ENCODE measurements at places on chromosomes 3 and 15. TPM values are rescaled to one million over a fixed set of nuclear protein-coding genes. Genes with fewer than 3 reads are reported as not detected.

- no peak overlapping the region for H3K4me3 ChIP-seq
- peaks cover 57% of the 10 kb centered on the region for H3K4me1 ChIP-seq
- DNase-seq, result no peak
- no peaks in the 10 kb centered on the region for H3K36me3 ChIP-seq
Observed at GRCh38 chr3:31565288-31565687, 32.6 kb downstream of the STT3B start.

GRCh38 chr3:66602237-66602636 lies 101.4 kb upstream of the LRIG1 start:
- H3K27me3 ChIP-seq, result no peaks in the 10 kb centered on the region
- peaks cover 8% of the 10 kb centered on the region for H3K4me1 ChIP-seq
- no peaks in the 10 kb centered on the region for H3K36me3 ChIP-seq
- no peak for DNase-seq
- no peak overlapping the region for H3K27ac ChIP-seq

Gene NR1I2
- total RNA-seq, result 4.4 TPM

DNA sequence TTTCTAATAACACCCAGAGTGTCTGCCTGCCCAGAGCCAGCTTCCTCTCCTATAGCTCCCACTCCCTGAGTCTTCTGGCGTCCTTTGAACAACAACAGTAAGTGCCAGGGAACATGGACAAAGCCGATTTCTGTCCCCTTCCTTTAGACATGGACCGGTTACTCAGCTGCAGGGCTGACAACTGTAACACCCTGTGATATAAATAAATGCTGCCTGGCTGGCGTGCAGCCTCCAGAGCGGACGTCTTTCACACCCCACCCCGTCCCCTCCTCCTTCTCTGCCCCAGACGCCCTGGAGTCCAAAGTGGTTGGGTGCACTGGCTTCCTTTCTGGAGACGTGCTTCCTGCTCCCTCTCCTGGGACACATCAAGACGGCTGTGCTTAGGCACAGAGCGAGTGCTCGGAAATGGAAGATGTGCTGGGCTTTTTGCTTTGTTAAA lies 281.9 kb upstream of the LRRFIP2 start:
- peaks cover 25% of the 10 kb centered on the region for H3K27me3 ChIP-seq
- no peaks in the 10 kb centered on the region for H3K36me3 ChIP-seq
- H3K4me3 ChIP-seq, result no peak overlapping the region

Gene SEMA6D
- 0.97 TPM for total RNA-seq

DNA sequence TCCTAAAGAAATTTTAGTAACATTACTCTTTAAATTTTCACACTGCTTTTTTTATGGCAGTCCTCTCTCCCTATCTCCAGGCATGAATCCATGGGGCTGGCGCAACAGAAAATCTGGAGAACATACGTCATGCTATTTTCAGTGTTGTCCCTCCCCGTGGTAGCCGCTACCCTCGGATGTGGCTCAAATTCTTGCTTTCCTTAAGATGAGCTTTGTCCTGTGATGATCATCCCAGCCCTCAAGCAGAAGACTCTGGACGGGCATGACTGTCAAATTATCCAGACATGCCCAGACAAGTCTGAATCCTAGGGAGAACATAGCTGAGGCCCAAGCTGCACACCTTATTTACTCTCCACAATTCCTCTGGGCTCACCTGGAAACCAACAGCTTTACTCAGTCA lies 49.1 kb downstream of the FMN1 start:
- H3K27ac ChIP-seq, result no peak overlapping the region
- no peak for DNase-seq
- H3K4me1 ChIP-seq, result no peaks in the 10 kb centered on the region
- H3K36me3 ChIP-seq, result no peaks in the 10 kb centered on the region
- no peaks in the 10 kb centered on the region for H3K27me3 ChIP-seq

GRCh38 chr3:124759666-124760401 lies 29.6 kb downstream of the UMPS start:
- no peak overlapping the region for H3K27ac ChIP-seq
- H3K4me3 ChIP-seq, result no peak overlapping the region
- H3K27me3 ChIP-seq, result no peaks in the 10 kb centered on the region
- H3K36me3 ChIP-seq, result 0 out of 2 replicates have a peak, but pooled peaks cover 7% of the 10 kb centered on the region
- no peak for DNase-seq
- peaks cover 18% of the 10 kb centered on the region for H3K4me1 ChIP-seq

Gene TNIK
- total RNA-seq, result 49.2 TPM

DNA sequence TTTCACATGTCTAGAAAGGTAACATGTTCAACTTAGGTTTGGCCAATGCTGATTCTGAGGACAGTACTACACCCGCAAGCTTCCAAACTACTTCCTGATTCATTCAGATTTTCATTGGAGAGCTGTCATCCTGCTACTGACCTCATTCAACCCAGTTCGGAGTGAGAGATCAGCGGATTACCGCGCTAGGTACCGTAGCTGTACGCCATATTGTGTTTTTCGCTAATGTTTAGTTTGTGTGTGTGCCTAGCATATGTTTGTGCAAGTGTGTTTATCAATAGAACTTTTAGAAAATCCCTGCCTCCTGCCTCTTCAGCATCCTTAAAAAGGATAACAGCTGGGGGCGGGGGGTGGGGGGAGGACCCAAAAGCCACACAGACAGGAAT lies 1.1 kb downstream of the ZBTB20 start:
- peak overlapping the region; percentile 67 for H3K4me3 ChIP-seq
- peak overlapping the region; percentile 40 for H3K27ac ChIP-seq
- DNase-seq, result peak; percentile 55
- H3K4me1 ChIP-seq, result peaks cover 8% of the 10 kb centered on the region

GRCh38 chr3:48268936-48269561 lies 28.1 kb downstream of the ZNF589 start:
- no peak for DNase-seq
- H3K27me3 ChIP-seq, result no peaks in the 10 kb centered on the region
- no peak overlapping the region for H3K4me3 ChIP-seq
- H3K27ac ChIP-seq, result no peak overlapping the region
- 0 out of 2 replicates have a peak, but pooled peaks cover 3% of the 10 kb centered on the region for H3K4me1 ChIP-seq
- H3K36me3 ChIP-seq, result peaks cover 68% of the 10 kb centered on the region

GRCh38 chr3:42371776-42372175 lies 38.6 kb downstream of the LYZL4 start:
- no peak for DNase-seq
- no peaks in the 10 kb centered on the region for H3K36me3 ChIP-seq
- no peak overlapping the region for H3K4me3 ChIP-seq
- H3K4me1 ChIP-seq, result peaks cover 14% of the 10 kb centered on the region

- H3K36me3 ChIP-seq, result no peaks in the 10 kb centered on the region
- H3K4me3 ChIP-seq, result no peak overlapping the region
- H3K27me3 ChIP-seq, result no peaks in the 10 kb centered on the region
Observed at GRCh38 chr3:58464866-58465265, 27.0 kb upstream of the KCTD6 start.

- no peak overlapping the region for H3K4me3 ChIP-seq
- no peak for DNase-seq
- no peaks in the 10 kb centered on the region for H3K27me3 ChIP-seq
- H3K36me3 ChIP-seq, result no peaks in the 10 kb centered on the region
- H3K4me1 ChIP-seq, result no peaks in the 10 kb centered on the region
Observed at GRCh38 chr3:71191031-71191482, 392.5 kb downstream of the FOXP1 start.

GRCh38 chr15:60701261-60702019 lies 222.5 kb upstream of the ICE2 start:
- peaks cover under 1% of the 10 kb centered on the region for H3K4me1 ChIP-seq
- H3K4me3 ChIP-seq, result no peak overlapping the region
- no peaks in the 10 kb centered on the region for H3K27me3 ChIP-seq
- no peaks in the 10 kb centered on the region for H3K36me3 ChIP-seq
- no peak for DNase-seq
- H3K27ac ChIP-seq, result no peak overlapping the region

Gene KNG1
- total RNA-seq, result not detected

Gene CDHR4
- not detected for total RNA-seq

GRCh38 chr3:34283751-34284150 lies 485.3 kb downstream of the PDCD6IP start:
- DNase-seq, result no peak
- H3K27me3 ChIP-seq, result no peaks in the 10 kb centered on the region
- no peak overlapping the region for H3K27ac ChIP-seq
- no peaks in the 10 kb centered on the region for H3K4me1 ChIP-seq

DNA sequence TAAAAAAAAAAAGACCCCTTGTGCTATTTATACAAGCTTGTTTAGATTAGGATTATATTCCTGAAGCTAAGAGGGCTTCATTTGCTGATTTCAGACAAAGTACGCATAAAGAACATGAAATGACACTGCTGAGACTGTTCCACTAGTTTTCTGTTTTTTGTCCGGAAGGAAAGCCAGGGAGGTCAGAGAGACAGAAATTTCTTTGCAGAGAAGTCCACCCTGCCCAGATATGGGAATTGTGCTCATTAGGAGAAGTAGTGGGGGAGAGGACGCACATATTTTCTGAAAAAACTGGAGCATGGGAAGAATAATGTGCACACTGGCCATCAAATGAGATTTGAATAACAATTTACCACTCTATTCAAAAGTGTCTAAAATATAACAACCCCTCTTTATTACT lies 220.9 kb upstream of the ICE2 start:
- DNase-seq, result no peak
- H3K4me1 ChIP-seq, result no peaks in the 10 kb centered on the region
- H3K27ac ChIP-seq, result no peak overlapping the region
- H3K27me3 ChIP-seq, result no peaks in the 10 kb centered on the region
- H3K36me3 ChIP-seq, result no peaks in the 10 kb centered on the region
- H3K4me3 ChIP-seq, result no peak overlapping the region

DNA sequence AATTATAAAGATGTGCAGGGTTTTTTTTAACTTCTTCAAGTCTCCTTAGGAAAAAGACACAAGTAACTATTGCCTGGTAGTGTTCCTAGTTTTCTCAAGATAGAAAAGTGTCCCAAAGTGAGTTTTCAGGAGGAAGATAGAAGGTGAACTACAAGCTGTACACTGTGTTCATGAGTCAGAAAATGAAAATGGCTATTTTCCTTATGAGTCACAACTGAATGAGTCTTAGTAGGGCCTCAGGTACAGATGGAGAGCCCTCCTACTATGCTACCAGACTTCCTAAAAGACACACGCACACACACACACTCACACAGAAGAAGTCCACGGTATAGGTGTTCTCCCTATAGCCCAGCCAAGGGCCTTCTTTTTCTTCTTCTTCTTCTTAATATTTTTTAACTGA lies 3.1 kb downstream of the MYO1E start:
- no peak overlapping the region for H3K27ac ChIP-seq
- H3K27me3 ChIP-seq, result peaks cover 11% of the 10 kb centered on the region
- H3K36me3 ChIP-seq, result no peaks in the 10 kb centered on the region
- no peak overlapping the region for H3K4me3 ChIP-seq
- no peak for DNase-seq

DNA sequence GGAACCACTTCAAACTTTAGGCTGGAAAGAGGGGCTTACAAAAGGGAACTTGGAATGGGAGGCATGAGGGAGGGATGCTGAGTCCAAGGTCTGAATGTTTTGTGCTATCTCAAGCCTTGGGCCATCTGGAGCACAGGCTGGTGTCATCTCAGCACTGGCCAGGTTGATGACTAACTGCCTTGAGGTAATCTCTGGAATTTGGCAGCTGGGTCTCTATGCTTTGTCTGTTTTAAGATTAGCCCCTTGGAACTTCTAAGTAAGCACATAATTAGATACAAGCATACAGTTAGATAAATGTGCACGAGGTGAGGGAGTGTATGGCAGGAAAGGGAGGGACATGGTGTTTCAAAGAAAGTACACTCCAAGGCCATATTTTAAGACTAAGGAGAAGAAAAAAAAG lies 252.4 kb upstream of the CCDC54 start:
- H3K27ac ChIP-seq, result no peak overlapping the region
- H3K36me3 ChIP-seq, result no peaks in the 10 kb centered on the region
- no peaks in the 10 kb centered on the region for H3K27me3 ChIP-seq
- H3K4me1 ChIP-seq, result no peaks in the 10 kb centered on the region

DNA sequence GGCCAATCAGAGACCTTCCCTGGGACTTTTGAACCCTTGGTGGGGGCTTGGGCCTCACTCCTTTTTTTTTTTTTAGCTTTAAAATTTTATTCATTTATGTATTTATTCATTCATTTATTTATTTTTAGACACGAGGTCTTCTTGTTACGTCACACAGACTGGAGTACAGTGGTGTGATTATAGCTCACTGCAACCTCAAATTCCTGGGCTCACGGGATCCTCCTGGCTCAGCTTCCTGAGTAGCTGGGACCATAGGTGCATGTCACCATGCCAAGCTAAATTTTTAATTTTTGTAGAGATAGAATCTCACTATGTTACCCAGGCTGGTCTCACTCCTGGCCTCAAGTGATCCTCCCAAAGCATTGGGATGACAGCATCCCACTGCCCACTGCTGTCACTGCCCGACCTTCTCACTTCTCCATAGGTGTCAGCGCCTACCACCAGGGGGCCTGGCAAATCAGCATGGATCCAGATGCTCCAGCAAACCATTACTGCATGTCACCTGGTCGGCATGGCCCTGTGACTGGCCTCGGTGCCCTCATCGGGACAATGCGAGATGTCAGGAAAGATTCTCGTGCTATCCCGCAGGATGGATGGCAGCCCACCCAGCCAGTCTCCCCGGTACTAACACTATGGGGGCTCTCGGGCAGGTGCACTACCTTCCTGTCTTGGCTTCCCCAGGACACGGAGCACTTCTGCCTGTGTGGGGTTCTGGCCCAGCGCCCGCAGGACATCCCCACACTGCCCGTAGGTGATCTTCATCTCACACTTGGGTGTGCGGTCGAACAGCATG lies 3.0 kb downstream of the MYL3 start:
- H3K4me1 ChIP-seq, result no peaks in the 10 kb centered on the region
- H3K36me3 ChIP-seq, result no peaks in the 10 kb centered on the region
- no peak overlapping the region for H3K4me3 ChIP-seq
- no peak overlapping the region for H3K27ac ChIP-seq
- peak; percentile 61 for DNase-seq

DNA sequence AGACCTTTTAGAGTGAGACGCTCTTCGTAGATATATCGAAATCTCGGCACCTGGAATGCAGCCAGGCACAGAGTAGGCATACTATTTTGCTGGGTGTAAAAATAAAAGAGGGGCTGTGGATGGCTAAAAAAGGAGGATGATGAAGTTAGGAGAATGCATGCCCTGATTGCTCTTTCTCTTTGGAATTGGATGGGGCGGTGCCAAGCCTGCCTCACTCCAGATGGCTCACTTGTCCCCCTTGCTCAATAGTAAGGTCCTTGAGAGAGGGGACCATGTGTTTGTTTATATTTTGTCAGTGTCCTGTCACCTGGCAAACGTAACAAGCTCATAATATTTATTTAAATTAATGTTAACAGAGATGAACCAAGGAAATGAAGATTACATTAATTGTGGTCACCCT lies 33.0 kb downstream of the SNRK start:
- H3K4me1 ChIP-seq, result peaks cover 18% of the 10 kb centered on the region
- H3K36me3 ChIP-seq, result no peaks in the 10 kb centered on the region
- no peak for DNase-seq
- no peaks in the 10 kb centered on the region for H3K27me3 ChIP-seq

- no peak overlapping the region for H3K27ac ChIP-seq
- peaks cover 8% of the 10 kb centered on the region for H3K27me3 ChIP-seq
- H3K36me3 ChIP-seq, result no peaks in the 10 kb centered on the region
- DNase-seq, result no peak
- H3K4me1 ChIP-seq, result no peaks in the 10 kb centered on the region
Observed at GRCh38 chr15:96220657-96221056, 109.8 kb upstream of the NR2F2 start.

DNA sequence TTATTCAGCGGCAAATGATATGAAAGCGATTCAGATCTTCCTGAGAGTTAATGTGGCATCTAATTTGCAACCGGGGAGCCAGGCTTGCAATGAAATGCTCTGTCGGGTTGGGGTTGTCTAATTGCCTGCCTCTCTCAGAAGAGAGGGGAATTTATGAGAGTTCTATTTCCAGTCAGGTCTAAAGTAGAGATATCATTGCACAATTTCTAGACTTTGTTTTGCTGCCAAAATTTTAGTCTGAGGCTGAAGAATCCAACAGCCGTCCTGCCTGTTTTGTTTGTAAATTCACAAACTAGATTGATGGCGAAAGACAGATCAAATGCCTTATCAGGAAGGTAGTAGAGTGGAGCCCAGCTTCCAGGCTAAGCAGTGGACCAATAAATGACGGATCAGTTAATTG lies 610 bp downstream of the LIPC start:
- no peak overlapping the region for H3K27ac ChIP-seq
- no peak overlapping the region for H3K4me3 ChIP-seq
- no peaks in the 10 kb centered on the region for H3K36me3 ChIP-seq
- no peaks in the 10 kb centered on the region for H3K27me3 ChIP-seq
- H3K4me1 ChIP-seq, result no peaks in the 10 kb centered on the region

Measured in GM23338 (cell line).